Activated T-helper 2 cell treated with anti-CD3 and anti-CD28 coated beads, Interferon-gamma antibody, Interleukin-2, Interleukin-4, amounts not matched to agents 10 μg/mL and 5 μg/mL and 100 μg/mL, durations not matched to agents 14 hours and 24 hours and 36 hours (primary cell): ENCODE measurements at places on chromosomes 5 and 9. TPM values are rescaled to one million over a fixed set of nuclear protein-coding genes. Genes with fewer than 3 reads are reported as not detected.

- H3K4me3 ChIP-seq, result no peak overlapping the region
- DNase-seq, result no peak
- no peaks in the 10 kb centered on the region for H3K4me1 ChIP-seq
- no peaks in the 10 kb centered on the region for H3K36me3 ChIP-seq
These were observed 387.4 kb downstream of the FGF10 start for GRCh38 chr5:44001675-44002380.

- no peaks in the 10 kb centered on the region for H3K36me3 ChIP-seq
- H3K27me3 ChIP-seq, result no peaks in the 10 kb centered on the region
- H3K4me1 ChIP-seq, result no peaks in the 10 kb centered on the region
- H3K27ac ChIP-seq, result no peak overlapping the region
- no peak for DNase-seq
- H3K4me3 ChIP-seq, result no peak overlapping the region
These were observed 53.0 kb upstream of the NRARP start for GRCh38 chr9:137354845-137355760.

Gene GARIN3
- 0.23 and 0.30 TPM in 2 replicates for total RNA-seq

DNA sequence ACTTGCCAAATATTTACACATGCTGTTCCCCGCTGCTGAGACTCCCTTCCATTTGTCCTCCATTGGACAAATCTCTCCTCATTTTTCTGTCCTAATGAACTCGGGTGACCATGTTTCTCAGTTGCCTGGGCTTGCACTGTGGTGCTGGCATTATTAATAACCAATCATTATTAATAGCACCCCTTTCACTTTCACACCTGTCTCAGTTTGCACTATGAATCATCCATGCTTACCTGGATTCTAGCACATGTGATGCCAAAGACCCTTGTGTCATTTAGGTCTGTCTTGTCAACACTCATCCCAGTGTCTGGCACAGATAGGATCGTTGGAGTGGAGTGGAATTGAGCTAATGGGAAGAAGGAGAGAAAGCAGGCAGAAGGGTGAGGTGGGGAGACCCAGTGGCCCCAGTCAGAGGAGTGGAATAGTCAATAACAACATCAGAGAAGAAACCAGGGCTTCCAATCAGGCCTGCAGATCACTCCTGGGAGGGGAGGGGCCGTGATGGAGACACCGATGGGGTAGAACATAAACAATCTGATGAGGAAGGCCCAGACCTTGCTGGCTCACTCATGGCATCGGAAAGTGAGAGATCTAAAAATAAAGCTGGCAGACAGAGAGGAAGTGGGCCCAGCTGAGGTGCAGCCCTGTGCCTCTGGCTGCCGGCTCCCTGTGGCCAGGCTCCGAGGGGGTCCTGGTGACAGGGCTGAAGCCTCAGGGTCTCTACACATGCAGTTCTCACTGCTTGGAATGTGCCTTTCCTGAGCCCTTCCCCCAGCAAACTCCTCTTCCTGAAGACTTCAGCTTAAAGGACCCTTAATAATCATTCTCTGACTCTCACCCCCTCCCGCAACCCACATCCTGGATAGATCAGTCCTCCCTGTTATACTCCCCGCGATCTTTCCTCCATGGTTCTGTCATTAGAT is 33.5 kb upstream of the CRB2 start:
- peaks cover 55% of the 10 kb centered on the region for H3K4me1 ChIP-seq
- peak overlapping the region; percentile 87 for H3K27ac ChIP-seq
- peak; percentile 57 for DNase-seq

- H3K36me3 ChIP-seq, result peaks cover 3% of the 10 kb centered on the region
- no peak overlapping the region for H3K27ac ChIP-seq
These were observed 5.9 kb downstream of the CMYA5 start for GRCh38 chr5:79695526-79695925.

Gene PHYKPL
- 87.4 and 92.0 TPM in 2 replicates for total RNA-seq

GRCh38 chr5:26812714-26813113 is 225.7 kb downstream of the CDH9 start:
- no peaks in the 10 kb centered on the region for H3K36me3 ChIP-seq
- H3K27ac ChIP-seq, result no peak overlapping the region
- H3K27me3 ChIP-seq, result no peaks in the 10 kb centered on the region
- H3K4me1 ChIP-seq, result no peaks in the 10 kb centered on the region

DNA sequence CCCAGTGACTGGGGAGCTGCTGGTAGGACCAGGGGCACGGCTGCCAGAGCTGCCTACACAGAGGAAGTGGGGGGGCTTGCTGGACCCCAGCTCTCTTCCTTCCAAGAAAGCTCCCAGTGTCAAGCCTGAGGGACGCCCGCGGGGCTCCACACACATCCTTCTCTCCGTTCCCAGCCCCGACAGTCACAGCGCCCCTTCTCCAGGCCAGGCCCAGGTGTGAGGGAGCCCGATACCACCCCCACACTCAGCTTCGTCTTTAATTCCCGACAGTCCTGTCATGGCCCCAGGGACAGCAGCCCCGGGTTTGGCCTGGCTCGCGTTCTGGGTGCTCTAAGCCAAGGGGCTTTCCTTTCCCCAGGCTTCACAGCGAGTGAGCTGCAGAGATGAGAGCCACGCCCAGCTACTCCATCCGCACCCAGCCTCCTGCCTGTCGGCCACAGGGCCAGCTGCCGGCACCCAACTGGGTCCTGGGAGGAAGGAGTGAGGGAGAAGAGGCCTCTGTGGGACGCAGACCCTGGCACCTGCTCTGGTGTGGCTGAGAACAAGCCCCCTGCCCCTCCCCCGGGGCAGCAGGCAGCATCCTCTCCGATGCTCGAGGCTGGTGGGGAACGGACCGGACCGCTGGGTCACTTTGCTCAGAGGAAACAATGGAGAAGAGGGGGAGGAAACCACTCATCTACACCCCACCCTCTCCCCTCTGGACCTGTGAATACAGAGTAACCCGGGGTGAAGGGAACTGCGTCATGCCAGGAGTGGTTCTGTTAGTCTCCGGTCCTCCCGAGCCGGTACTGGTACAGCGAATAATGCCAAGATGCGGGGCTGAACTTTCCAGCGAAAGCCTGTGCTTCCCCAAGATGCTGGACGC is 53.9 kb upstream of the PHYKPL start:
- no peak for DNase-seq
- no peaks in the 10 kb centered on the region for H3K4me1 ChIP-seq
- no peak overlapping the region for H3K27ac ChIP-seq
- no peaks in the 10 kb centered on the region for H3K36me3 ChIP-seq
- no peaks in the 10 kb centered on the region for H3K27me3 ChIP-seq

- H3K4me3 ChIP-seq, result no peak overlapping the region
- peaks cover 5% of the 10 kb centered on the region for H3K4me1 ChIP-seq
- no peak overlapping the region for H3K27ac ChIP-seq
- H3K27me3 ChIP-seq, result peaks cover 47% of the 10 kb centered on the region
- no peak for DNase-seq
- no peaks in the 10 kb centered on the region for H3K36me3 ChIP-seq
These were observed 104.3 kb upstream of the SIMC1 start for GRCh38 chr5:176133877-176134276.
